ENCODE measurements at places on chromosomes 4 and X. TPM values are rescaled to one million over a fixed set of nuclear protein-coding genes. Genes with fewer than 3 reads are reported as not detected.

MCTS1 gene
- total RNA-seq = 34.9 TPM

- no peak for DNase-seq
Observed at GRCh38 chr4:81237791-81238190, 22.8 kb upstream of the PRKG2 start.

GRIA2 gene
- not detected for total RNA-seq

UGT2B28 gene
- total RNA-seq = not detected

MFAP3L gene
- 4.3 TPM for total RNA-seq

DNA sequence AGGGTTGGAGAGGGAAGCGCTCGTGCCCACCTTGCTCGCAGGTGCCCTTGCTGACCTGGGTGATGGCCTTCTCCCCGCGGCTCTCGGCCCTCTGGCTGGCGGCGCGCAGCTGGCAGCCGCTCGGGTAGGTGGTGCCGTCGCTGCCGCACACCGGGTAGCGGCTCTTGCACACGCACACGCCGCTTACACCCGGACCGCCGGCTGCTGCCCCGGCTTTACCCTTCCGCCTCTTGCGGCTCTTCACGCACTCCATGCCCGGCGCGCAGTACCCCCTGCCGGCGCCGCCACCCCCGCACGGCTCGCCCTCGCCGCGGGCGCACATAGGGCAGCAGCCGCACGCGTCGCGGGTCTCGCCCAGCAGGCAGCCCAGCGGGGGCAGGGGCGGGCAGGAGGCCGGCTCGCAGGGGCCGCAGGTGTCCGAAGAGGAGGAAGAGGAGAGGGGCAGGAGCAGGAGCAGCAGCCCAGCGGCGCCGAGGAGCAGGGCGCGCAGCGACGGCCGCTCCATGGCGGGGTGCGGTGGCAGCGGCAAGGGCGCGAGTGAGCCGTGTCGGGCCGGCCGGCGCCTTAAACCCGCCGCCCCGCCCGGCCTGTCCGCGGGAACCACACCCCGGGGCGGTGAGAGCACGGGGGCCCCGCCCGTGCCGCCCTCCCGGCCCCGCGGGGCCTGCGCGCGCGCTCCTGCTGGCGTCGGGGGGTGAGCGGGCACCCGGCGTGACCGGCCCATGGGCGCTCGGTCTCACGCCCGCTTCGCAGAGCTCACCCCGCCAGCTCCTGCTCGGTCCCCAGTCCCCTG is at the start of gene IGFBP7:
TSS of gene IGFBP7 (minus strand) at position 539 of the 793 bp plus-strand sequence. CDS start at position 505, 34 bp downstream.
- peak; percentile 64 for DNase-seq

DNA sequence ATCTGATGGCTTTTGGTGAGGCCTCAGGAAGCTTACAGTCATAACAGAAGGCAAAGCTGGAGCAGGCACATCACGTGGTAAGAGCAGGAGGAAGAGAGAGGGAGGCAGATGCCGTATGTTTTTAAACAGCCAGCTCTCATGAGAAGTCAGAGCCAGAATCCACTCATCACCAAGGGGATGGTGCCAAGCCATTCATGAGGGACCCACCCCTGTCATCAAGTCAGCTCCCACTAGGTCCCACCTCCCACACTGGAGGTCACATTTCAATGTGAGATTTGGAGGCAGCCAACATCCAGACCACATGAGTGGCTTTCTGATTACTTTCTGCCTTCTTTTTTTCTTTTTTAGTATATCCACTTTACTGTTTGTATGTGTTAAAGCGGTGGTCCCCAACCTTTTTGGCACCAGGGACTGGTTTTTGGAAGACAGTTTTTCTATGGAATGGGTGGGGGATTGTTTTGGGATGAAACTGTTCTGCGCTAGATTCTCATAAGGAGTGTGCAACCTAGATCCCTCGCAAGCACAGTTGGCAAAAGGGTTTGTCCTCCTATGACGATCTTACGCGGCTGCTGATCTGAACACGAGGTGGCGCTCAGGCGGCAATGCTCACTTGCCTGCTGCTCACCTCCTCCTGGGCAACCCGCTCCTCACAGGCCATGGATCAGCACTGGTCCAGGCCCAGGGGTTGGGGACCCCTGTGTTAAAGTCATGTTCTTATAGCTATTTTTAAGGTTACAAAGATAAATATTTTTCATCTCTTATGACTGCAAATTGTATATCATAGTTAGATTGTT is 61.7 kb downstream of the SLIT2 start:
- peak; percentile 25 for DNase-seq

DNA sequence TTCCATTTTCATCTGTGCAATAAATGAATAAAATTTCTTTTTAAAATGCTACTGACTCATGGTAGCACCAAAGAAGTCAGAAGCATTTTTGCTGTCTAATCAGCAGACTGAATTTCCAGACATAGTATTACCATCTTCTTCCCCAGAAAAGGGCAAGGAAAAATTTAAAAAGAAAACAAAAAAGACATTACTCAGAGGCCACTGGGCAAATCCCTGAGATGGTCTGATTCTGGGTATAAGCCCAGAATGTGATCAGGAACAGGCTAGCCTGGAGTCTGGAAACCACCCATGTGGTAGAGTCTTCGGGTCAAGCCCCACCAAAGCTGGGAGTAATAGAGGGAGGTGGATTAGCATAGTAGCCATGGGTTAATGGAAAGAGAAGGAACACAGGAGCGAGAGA is 342.8 kb downstream of the FBXW7 start:
- no peak for DNase-seq

DNA sequence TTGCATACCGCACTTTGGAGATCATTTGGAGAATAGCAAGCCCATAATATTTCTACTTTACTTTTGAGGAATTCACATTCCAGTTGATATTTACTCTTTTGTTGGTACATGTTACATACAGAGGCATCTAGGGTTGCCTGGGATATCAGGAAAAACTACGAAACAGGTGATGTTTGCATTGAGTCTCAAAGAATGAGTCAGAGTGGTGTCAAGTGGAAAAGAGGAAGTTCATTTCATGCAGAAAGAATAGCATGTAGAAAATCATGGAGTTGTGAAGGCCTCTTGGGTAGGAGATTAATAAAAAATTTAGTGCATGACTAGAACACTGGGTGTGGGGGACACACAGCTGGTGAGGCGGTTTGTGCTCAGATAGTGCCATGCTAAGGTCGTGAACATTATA is 33.5 kb upstream of the ELOVL6 start:
- no peak for DNase-seq

ADH7 gene
- total RNA-seq = not detected

DNA sequence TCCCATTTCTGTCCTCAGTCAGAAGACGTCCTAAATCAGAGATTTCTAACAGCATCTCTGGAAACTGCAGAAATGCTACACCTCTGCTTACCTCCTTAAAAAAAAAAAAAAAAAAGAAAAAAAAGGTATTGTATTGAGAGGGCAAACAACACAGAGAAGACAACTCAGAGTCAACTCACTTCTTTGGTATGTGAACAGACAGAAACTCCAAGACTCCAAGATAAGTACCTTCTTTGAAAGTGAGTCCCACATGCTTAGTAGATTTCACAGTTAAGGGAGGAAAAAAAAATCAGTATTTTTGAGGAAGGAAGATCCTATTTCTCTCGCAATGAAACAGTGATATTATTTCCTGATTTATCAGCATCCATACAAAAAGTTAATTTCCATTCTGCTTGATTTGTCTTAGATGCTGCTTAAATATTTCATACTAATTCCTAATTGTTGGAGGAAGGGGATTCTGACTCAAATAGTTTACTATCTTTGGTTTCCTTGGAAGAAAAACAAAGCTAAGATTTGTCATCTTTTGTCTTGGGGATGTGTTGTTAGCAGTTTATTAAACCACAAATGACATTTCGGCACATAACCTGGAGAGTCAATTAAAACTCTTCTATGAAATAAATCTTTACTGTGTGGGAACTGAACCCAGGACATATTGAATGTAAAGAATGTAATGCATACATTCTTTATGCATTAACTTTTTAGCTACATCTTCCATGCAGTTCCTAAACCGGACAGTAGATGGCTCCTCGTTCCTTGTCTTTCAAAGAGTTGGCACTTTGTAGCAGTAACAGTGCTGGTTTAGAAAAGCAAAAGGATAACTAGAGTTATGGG is 4.7 kb downstream of the RASGEF1B start:
- peak; percentile 49 for DNase-seq

DNA sequence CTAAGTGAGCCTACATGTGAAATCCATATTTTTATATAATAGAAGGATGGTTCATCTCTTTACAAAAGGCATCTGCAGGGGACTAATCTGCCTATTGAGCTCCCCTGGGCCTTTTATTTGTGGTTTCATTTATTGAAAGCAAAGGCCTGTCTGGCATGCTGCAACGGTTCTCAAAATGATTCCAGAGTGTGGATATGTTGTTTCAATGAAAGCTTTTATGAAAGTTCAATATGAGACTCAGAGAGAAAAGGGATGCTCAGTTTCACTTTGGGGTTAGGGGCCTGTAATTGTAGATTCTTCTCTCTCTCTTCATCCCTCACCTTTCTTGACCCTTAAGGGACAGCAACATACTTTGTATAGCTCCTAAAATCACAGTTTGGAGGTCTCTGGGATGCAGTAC is 204.2 kb upstream of the CASK start:
- DNase-seq = no peak

- no peak for DNase-seq
Observed at GRCh38 chrX:38675856-38676255, 114.5 kb downstream of the TSPAN7 start.

THAP6 gene
- 16.2 TPM for total RNA-seq

DNA sequence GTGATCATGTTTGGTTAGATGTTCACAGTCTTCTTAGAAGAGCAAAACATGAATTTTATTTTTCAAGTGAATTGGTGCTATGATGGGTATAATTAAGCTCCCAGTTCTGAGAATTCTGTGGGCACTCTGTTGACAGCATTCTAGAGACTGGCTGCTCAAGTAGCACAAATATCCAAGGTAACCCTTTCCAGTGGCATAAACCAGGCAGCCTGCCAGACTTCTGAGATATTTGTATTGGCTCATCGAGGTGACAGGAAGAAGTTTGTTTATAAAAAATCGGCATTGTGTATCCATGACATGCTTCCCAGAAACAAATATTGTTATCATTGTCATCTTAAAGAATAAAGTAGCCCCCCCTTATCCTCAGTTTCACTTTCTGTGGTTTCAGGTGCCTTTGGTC is 28.3 kb downstream of the LANCL3 start:
- DNase-seq = no peak

DNA sequence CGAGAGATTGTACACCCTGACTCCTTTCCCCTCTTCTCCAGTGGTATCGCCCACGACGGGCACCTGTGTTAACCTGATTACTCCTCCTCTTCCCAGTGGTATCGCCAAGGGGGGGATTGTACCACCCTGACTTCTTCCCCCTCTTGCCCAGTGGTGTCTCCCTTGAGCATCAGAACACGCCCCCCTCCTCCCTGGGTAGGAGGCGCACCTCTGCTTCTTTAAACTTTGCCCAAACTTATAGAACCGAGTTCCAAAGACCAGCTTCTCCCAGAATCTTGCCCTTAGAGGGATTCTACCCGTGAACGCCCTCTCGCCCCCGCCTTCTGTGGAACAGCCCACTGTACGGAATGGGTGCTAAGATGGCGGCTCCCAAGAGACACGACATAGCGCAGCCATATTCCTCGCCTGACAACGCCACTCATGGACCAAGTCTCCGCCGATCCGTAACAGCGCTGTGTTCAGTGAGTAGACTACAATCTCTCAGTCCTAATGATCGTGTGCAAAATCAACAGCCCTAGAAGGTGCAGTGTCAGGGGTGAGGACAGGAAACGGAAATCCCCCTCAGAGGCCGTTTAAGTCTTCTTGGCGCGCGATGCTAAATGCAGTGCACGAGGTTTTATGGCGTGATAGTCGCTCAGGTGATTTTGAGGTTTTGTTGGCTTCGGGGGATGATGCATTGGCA is 4.2 kb upstream of the ZNF157 start:
- DNase-seq = peak; percentile 72

DGAT2L6 gene
- not detected for total RNA-seq

GUCY1A1 gene
- total RNA-seq = 53.5 TPM

GRCh38 chrX:140425712-140426395 is 79.0 kb downstream of the SOX3 start:
- no peak for DNase-seq

DNA sequence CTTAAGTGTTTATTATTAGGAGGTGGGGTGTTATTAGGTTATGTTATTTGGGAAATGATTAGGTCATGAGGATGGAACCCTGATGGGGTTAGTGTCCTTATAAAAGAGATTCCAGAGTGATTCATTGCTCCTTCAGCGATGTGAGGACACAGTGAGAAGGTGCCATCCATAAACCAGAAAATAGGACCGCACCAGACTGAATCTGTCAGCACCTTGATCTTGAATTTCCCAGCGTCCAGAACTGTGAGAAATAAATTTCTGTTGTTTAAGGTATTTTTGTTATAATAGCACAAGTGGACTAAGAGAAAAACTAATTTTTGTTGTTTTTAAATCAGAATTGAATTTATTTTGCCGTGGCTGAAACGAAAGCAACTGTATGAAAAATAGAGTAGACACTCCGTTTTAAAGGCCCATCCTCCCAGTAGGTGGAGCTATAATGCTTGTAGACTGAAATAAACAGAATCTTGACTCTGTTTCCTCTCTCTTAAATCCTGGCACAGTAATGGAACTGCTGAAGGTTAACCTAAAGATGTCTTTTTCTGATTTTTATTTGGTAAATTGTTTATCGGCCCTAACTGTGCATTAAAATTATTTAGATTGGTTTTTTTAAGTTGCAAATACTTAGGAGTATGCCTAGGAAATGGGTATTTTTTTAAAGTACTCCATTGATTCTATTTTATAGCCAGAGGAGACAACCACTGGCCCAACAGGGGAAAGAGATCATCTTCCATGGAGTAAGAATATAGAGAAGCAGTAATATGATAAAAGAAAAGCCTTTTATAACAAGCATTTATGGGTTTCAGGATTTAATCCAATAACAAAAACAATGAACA is 133.2 kb upstream of the ADAMTS3 start:
- no peak for DNase-seq

- no peak for DNase-seq
Observed at GRCh38 chr4:77821775-77822174, 2.6 kb upstream of the CNOT6L start.

DNA sequence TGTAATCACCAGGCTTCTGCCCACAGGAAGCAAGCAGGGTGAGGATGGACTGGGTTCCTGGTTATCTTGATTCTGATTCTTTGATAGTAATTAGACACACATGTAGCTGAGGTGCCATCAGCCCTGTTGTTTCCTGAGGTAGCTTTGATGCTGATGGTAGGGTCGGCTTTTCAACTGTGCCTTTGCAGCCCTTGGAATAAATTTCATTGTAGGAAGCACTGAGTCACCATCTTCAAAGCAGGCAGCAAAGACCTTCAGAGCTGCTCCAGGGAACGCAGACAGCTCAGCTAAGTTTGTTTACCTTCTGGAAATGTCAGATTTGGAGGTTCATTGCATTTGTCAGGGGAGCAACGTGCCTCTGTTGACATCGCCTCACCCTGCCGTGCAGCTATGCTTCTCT is 135.4 kb downstream of the ASMT start:
- DNase-seq = no peak

All from left cardiac atrium (tissue), 4 donors.